Activated CD4-positive, alpha-beta T cell treated with anti-CD3 and anti-CD28 coated beads, Interleukin-2, amount 10 ng/mL, durations not matched to agents 7 days and 5 days (primary cell): ENCODE measurements at places on chromosomes 2 and 18.
A peak's percentile ranks its signal among the peaks of the same experiment; 100 is the strongest.

DNA sequence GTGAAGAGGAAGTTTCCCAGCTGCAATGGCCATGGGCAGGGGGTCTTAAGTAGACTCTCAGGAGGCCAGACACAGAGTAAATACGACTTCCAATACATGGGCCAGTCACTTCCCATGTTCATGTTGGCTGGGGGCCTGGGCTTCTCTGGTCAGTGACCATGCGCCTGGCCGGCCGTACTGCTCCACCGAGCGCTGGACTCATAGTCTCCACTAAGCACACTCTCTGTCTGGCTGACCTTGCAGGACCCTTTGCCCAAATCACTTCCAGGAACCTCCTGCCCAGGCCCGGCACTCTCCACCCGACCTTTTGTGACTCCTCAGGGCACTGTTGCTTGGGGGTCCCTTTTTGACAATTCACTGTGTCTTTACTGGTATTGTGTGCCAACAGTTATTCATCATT lies 69.3 kb downstream of the SOWAHC start:
- peaks cover 11% of the 10 kb centered on the region for H3K27me3 ChIP-seq
- H3K27ac ChIP-seq, result no peak overlapping the region
- H3K36me3 ChIP-seq, result no peaks in the 10 kb centered on the region

DNA sequence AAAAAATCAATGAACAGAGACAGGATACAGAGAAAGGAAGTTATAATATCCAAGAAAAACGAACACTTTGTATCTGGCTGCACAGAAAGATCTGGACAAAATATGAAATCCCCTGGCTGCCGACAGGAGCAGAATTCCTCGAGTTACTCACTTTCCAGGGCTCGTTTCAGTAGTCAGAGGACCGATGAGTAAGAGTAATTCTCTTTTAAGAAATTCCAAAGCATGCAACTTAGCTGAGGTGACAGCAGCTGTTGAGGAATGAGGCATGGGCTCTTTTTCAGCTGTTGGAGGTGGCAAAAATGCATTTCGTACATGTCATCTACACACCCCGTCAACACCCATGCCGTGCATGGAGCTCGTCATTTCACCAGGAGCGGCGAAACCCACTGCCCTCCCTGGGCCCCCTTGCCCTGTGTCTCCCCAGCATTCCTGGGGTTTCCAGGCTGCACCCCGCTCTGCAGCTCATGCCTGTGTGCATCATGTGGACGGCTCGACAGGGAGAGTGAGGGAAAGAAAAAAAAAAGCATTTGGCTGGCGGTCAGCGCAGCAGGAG lies 210.8 kb upstream of the SMIM21 start:
- H3K4me1 ChIP-seq, result no peaks in the 10 kb centered on the region
- no peak overlapping the region for H3K4me3 ChIP-seq
- no peaks in the 10 kb centered on the region for H3K36me3 ChIP-seq
- no peak for DNase-seq
- H3K27ac ChIP-seq, result no peak overlapping the region
- H3K27me3 ChIP-seq, result no peaks in the 10 kb centered on the region

DNA sequence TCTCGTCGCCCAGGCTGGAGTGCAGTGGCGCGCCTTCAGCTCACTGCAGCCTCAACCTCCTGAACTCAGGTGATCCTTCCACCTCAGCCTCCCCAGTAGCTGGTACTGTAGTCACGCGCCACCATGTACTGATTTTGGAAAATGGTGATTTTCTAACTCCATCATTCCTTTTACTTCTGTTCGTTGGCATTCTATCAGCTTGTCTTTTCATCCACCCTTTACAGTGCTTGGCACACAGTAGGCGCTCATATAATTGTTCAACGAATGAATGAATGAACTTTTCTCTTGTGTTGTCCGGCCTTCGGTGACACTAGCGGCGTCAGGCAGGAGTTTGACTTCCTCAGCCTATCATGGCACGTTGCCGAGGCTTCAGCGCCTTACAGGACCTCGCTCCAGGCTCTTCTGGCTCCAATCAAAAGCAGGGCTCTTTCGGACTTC lies 373 bp upstream of the MTHFD2 start:
- peak overlapping the region; percentile 98 for H3K27ac ChIP-seq
- H3K4me3 ChIP-seq, result peak overlapping the region; percentile 92
- H3K4me1 ChIP-seq, result peaks cover 49% of the 10 kb centered on the region

DNA sequence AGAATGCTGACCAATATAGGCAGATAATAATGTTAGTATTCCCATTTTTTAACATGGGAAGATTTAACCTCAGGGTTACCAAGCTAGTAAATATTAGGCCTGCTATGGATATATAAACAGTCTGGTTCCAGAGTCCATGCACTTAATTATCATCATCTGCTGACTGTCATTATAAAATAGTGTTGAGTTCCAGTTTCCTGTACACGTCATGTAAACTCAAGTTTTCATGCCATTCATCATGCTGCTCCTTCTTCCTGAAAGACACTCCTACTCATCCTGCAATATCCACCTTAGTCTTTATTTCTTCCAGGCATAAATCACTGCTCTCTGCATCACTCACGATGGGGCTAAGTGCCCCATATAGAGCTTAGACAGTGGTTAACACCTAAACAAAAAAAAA lies 420.8 kb upstream of the SPHKAP start:
- H3K4me1 ChIP-seq, result no peaks in the 10 kb centered on the region
- H3K36me3 ChIP-seq, result no peaks in the 10 kb centered on the region
- DNase-seq, result no peak

GRCh38 chr2:9981655-9982054 lies 30.2 kb downstream of the GRHL1 start:
- H3K4me3 ChIP-seq, result no peak overlapping the region
- peaks cover 26% of the 10 kb centered on the region for H3K27me3 ChIP-seq

DNA sequence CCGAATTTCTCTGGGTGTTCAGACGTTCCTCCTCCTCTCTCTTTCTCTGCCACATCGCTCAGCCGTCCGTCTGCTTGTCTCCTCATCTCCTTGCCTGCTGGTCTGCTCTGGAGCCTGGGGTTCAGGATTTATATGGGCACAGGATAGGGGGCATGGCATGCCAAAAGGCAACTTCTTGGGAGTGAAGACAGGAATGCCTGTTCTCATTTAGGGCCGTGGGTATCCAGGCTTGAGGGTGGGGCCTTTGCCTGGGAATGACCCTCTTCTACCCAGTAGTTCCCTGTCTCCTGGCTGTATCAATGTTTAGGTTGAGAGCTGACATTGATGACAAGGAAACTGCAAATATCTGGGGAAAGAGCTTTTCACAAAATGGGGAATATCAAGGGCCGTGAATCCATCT lies 98.0 kb downstream of the HRH4 start:
- H3K27me3 ChIP-seq, result peaks cover 3% of the 10 kb centered on the region
- no peak overlapping the region for H3K27ac ChIP-seq
- H3K36me3 ChIP-seq, result no peaks in the 10 kb centered on the region
- DNase-seq, result no peak
- no peak overlapping the region for H3K4me3 ChIP-seq
- H3K4me1 ChIP-seq, result no peaks in the 10 kb centered on the region

DNA sequence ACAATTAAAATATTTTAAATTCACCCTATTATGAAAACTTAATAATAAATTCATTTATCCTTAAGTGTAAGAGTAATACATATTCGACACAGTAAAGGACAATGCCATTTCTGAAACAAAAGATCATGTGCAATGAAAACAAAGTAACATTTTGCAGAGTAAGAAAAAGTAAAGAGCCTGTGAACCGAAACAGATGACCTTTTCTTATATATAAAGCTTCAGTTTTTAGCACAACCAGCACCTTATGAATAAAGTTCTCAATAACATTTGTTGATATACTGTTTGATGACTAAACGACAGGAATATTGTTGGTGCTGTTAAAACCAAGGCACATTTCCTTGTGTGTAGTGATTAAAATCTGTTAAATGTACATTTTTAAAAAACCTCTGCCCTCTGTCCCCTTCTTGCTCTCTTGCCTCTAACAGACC lies 1.5 kb downstream of the PELI1 start:
- peaks cover 24% of the 10 kb centered on the region for H3K36me3 ChIP-seq
- peaks cover 38% of the 10 kb centered on the region for H3K4me1 ChIP-seq
- peak overlapping the region; percentile 96 for H3K27ac ChIP-seq
- no peaks in the 10 kb centered on the region for H3K27me3 ChIP-seq

GRCh38 chr18:58632552-58632951 lies 3.7 kb upstream of the ALPK2 start:
- no peak overlapping the region for H3K4me3 ChIP-seq
- peaks cover 2% of the 10 kb centered on the region for H3K27me3 ChIP-seq
- peaks cover 40% of the 10 kb centered on the region for H3K4me1 ChIP-seq
- peaks cover 2% of the 10 kb centered on the region for H3K36me3 ChIP-seq

- no peaks in the 10 kb centered on the region for H3K4me1 ChIP-seq
- no peak overlapping the region for H3K4me3 ChIP-seq
- DNase-seq, result no peak
- H3K27me3 ChIP-seq, result no peaks in the 10 kb centered on the region
- peaks cover 5% of the 10 kb centered on the region for H3K36me3 ChIP-seq
- no peak overlapping the region for H3K27ac ChIP-seq
These were observed 29.9 kb downstream of the ROCK2 start for GRCh38 chr2:11314487-11314886.

DNA sequence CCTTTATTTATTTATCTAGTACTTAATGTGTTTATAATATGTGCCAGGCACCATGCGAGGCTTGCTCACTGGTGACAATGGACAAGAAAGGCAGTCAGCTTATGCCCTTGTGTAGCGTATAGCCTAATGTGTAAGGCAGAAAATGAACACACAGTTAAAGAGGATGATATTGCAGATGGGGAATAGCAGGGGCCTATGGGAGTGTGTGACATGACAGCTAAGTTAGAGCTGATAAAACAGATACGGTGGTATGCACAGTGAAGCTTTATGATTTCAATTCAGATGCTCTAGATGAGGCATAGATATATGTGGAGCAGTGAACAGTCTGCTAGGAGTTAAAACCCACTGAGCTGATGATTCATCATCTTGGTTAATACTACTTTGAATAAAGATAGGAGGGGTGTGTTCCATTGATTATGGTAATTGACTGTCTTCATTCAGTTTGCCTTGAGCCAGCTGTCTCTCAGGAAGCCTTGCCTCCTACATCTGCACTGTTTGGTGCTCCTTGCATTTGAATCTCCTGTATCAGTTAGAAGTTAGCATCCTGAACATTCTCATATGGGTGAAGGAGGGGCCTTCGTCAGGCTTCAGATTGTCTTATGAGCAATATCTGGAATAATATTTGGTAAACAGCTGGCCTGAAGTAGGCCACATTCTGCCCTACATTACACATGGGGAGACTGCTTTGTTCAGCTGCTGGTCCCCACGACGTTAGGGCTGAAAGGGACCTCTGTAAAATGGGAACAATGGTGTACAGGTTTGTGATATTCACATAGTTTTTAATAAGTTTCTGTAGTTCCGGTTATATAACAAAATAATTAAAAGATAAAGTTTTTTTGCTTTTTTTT lies 13.2 kb downstream of the MAP4K4 start:
- no peak for DNase-seq
- no peaks in the 10 kb centered on the region for H3K27me3 ChIP-seq
- peak overlapping the region; percentile 0 for H3K4me3 ChIP-seq
- peak overlapping the region; percentile 5 for H3K27ac ChIP-seq

DNA sequence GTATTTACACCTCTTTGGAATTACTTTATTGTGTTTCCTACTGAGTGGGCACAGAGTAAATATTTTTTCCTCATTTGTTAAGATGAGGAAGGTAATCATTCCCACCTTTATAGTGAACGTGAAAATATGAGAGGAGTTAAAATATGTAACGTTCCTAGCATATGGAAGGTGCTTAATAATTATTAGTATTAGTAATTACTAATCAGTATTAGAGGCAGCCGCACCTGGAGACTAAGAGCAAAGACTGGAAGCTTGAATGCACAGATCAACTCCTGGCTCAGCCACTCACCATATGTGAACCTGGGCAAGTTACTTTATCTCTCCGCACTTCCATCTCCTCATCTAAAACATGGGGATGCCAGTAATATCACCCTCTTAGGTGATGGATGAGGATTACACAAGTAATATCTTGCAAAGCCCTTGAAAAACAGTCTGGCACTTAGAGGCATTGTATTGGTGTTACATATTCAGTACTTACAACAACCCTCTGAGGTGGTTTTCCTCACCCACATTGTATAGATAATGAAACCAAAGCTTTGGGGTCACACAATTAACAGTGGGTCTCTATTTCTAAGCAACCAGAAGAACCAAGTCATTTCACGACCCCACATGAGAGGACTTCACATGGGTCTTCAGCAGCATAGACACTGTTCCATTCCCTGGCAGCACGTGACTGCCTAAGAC lies 100.3 kb upstream of the KCTD1 start:
- H3K4me1 ChIP-seq, result no peaks in the 10 kb centered on the region
- H3K4me3 ChIP-seq, result no peak overlapping the region
- no peaks in the 10 kb centered on the region for H3K36me3 ChIP-seq
- H3K27ac ChIP-seq, result no peak overlapping the region
- DNase-seq, result no peak

- H3K4me3 ChIP-seq, result no peak overlapping the region
- H3K36me3 ChIP-seq, result no peaks in the 10 kb centered on the region
- H3K4me1 ChIP-seq, result no peaks in the 10 kb centered on the region
These were observed 177.7 kb upstream of the ZC3H15 start for GRCh38 chr2:186308347-186308746.

GRCh38 chr2:153940511-153940910 lies 68.8 kb downstream of the GALNT13 start:
- no peaks in the 10 kb centered on the region for H3K27me3 ChIP-seq
- no peak overlapping the region for H3K4me3 ChIP-seq
- no peaks in the 10 kb centered on the region for H3K36me3 ChIP-seq
- no peaks in the 10 kb centered on the region for H3K4me1 ChIP-seq
- DNase-seq, result no peak
